ENCODE measurements at places on chromosomes 16 and 17.
A peak's percentile ranks its signal among the peaks of the same experiment; 100 is the strongest.

GRCh38 chr16:47634727-47635126 lies 173.6 kb downstream of the PHKB start:
- DNase-seq: no peak

- no peak for DNase-seq
These were observed 24.5 kb upstream of the SPPL2C start for GRCh38 chr17:45820052-45820780.

DNA sequence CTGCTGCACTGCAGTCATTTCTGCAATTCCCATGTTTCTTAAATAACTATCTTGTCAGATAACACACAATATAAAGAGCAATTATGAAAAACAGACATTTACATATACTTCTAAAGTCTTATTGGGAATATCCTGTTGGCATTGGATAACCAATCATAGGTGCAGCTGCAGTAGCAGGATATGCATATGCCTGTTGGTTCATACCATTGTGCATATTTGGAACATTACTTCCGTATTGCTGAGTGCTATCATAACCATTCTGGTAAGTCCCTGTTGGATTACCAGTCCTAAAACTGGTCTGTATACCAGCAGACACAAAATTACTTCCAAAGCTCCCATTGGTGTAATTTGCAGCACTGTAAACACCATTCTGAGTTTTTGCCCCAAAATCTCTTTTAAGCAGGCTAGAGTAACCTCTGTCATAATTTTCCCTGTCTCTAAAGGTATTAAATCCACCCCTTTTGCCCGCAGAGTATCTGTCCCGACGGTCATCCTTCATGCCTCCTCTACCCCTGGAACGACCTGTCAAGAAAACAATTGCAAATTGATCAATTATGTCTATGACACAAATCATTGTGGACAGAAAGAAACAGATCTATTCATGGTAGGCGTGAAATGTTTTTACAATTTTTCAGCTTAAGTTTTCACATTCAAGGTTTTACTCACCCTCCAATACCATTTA lies 3.1 kb upstream of the POLG2 start:
- DNase-seq: no peak

GRCh38 chr17:18980682-18981334 lies 23.8 kb downstream of the FAM83G start:
- no peak for DNase-seq

GRCh38 chr17:39569126-39569525 lies 38.6 kb downstream of the NEUROD2 start:
- no peak for DNase-seq

DNA sequence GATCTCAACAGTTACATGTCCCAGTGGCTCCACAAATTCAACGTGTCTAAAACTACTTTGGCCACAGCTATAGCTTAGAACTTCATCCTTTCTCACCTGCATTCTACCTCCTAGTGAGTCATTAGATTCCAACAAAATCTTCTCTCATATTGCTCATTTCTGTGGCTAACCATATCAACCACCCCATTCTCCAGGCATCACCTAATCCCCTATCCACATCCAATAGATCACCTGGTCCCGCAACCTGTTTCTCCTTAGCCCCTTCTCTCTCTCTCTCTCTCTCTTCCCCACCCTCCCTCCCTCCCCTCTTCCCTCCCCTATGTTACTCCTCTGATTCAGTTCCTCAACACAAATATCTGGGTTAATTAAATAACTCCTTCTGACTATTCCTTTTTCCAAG lies 64.6 kb downstream of the ANKFN1 start:
- DNase-seq: no peak

GRCh38 chr17:56108811-56109284 lies 44.4 kb upstream of the ANKFN1 start:
- DNase-seq: no peak

- DNase-seq: no peak
These were observed 11.5 kb upstream of the CNGB1 start for GRCh38 chr16:57982385-57982784.

- DNase-seq: no peak
These were observed 6.8 kb upstream of the TCAP start for GRCh38 chr17:39658346-39658745.

DNA sequence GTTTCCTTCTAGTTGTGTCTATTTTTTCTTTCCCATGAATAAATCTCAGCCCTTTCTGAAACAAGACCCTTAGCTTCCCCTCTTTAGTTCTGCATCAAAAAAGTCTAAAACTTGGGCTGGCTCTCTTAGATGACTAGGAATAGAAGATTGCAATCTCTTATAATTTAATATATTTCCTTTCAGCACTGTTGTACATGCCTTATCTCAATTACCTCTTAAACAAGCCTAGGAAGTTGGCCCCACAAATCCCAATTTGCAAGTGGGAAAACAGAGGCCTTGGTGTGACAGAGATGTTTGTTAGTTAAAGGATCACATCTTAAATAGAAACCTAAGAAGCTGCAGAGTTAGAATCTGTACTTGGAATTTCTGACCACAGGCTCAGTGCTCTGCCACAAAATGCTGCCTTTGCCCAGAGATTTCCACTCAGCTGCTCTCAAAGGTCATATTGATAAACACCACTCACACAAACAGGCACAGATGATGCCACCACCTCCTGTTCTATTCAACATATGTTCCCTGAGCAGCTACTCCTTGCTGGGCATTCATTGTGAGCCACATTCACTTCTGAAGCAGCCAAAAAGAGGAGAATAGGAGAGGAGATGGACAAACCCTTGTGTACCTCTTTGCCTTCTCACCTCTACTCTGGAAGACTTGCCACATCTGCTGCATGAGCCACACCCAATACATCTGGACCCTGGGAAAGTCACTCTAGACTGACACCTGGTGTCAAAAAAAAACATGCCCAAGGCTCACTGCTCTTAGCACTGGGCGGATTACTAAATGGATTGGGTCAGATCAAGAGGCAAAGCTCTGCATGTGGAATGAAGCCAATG lies 5.5 kb downstream of the CCDC182 start:
- no peak for DNase-seq

GRCh38 chr16:78925083-78925767 lies 675.3 kb downstream of the MAF start:
- DNase-seq: peak; percentile 38

- DNase-seq: peak; percentile 28
These were observed at the start of gene SLFN12 for GRCh38 chr17:35432176-35433074. Gene SLFN12, minus strand, starts transcription at chr17:35432500. Its CDS starts 9,472 bp downstream, at chr17:35423028.

GRCh38 chr17:68641276-68642117 lies 40.3 kb upstream of the FAM20A start:
- DNase-seq: no peak

DNA sequence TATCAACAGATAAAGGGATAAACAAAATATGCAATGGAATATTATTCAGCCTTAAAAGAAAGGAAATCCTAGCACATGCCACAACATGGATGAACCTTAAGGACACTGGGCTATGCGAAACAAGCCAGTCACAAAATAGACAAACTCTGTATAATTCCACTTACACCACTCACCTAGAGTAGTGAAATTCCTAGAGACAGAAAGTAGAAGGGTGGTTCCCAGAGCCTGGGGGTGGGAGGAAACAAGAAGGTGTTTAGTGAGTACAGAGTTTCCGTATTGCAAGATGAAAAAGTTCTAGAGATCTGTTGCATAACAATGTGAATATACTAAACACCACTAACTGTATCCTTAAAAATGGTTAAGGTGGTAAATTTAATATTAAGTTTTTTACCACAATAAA lies 10.0 kb downstream of the SPOP start:
- DNase-seq: no peak

GRCh38 chr17:44464037-44464436 lies 39.2 kb downstream of the GPATCH8 start:
- no peak for DNase-seq

DNA sequence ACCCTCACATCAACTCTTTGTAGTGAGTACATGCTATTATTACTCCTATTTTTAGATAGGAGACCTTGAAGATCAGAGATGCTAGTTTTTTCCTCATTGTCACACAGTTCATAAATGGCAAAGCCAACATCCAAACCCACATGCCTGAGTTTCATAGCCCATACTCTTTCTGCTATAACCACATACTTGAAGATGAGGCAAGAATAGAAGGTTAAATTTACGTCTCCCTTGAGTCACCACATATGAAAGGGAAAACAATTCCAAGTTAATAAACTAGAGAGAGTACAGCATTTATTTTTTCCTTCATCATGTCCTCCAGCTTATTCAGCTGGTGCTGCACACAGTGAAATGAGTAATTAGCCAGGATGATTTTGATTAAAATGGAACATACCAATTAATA lies 23.7 kb downstream of the NUDT7 start:
- no peak for DNase-seq
